Amniotic stem cell (primary cell): ENCODE measurements at places on chromosomes 5 and 9.
A peak's percentile ranks its signal among the peaks of the same experiment; 100 is the strongest.

- no peak for DNase-seq
Measured at GRCh38 chr9:78292026-78292425, 4.9 kb upstream of the PSAT1 start.

GRCh38 chr9:92294297-92294676, 790 bp upstream of the IARS1 start:
- no peak for DNase-seq

GRCh38 chr9:109098171-109098959, 21.4 kb downstream of the TMEM245 start:
- DNase-seq = no peak

- no peak for DNase-seq
Measured at GRCh38 chr5:63131626-63132285, 553.1 kb downstream of the LRRC70 start.

- DNase-seq = no peak
Measured at GRCh38 chr9:105510024-105510423, 47.9 kb upstream of the FKTN start.

GRCh38 chr9:126471084-126471624, 142.6 kb upstream of the LMX1B start:
- peak; percentile 13 for DNase-seq

GRCh38 chr5:179974246-179974945, 66.7 kb upstream of the TBC1D9B start:
- no peak for DNase-seq

DNA sequence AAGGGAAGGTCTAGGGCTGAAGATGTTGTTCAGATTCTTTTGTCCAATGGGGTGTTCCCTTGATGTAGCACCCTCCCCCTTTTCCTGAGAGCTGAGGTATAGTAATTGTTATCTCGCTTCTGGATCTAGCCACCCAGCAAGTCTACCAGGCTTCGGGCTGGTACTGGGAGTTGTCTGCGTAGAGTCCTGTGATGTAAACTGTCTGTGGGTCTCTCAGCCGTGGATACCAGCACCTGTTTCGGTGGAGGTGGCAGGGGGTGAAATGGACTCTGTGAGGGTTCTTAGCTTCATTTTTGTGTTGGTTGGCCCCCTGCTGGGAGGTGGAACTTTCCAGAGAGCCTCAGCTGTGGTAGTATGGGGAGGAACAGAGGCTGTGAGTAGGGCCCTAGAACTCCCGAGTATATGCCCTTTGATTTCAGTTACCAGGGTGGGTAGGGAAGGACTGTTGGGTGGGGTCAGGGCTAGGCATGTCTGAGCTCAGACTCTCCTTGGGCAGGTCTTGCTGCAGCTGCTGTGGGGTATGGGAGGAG, 25.2 kb upstream of the RIOK2 start:
- no peak for DNase-seq

GRCh38 chr9:94563548-94563947, 8.7 kb downstream of the PCAT7 start:
- DNase-seq = no peak

DNA sequence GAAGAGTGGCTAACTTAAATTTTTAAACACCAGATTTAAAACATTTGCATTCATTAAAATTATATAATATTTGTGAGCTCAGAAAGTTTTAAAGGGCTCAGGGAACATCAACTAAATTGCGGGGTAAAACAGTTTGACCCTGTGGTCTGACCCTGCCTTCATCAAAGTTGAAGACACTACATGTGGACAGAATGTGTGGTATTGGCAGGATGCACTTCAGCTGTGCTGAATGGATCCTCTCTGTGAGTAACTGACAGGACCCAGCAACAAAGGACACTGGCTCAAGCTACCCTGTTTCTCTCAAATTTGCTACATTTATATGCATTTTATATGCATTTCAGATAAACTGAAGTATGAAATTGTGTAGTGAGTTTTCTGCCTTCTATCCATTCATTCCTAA, 288.5 kb downstream of the ZNF608 start:
- DNase-seq = no peak

- no peak for DNase-seq
Measured at GRCh38 chr9:22143799-22144625, 134.9 kb upstream of the CDKN2B start.

GRCh38 chr5:6498968-6499367, 50.3 kb downstream of the UBE2QL1 start:
- DNase-seq = no peak

DNA sequence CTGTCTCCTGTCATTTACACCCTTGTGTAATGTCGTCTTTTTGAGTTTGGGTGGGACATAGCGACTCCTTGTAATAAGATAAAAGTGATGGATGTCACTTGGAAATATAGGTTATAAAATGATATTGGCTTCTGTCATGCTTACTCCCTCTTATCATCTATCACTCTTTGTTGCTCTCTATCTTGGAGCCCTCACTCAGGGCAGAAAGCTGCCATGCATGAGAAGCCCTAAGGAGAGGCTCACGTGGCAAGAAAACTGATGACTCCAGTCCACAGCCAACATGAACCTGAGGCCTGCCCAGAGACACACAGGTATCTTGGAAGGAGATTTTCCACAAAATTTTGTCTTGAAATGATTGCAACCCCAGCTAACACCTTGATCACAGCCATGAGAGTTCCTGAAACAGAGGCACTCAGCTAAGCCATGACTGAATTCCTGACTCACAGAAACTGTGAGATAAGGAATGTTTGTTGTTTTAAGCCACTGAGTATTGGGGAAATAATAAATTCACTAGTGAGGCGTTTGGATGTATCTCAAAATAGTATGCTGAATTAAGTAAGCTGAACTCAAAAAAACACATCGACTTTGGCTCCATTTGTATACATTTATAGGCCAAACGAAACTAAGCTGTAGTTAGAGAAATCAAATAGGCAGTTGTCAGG, 216.7 kb downstream of the CDH18 start:
- no peak for DNase-seq

- DNase-seq = no peak
Measured at GRCh38 chr5:123800640-123801039, 288.7 kb downstream of the CSNK1G3 start.

DNA sequence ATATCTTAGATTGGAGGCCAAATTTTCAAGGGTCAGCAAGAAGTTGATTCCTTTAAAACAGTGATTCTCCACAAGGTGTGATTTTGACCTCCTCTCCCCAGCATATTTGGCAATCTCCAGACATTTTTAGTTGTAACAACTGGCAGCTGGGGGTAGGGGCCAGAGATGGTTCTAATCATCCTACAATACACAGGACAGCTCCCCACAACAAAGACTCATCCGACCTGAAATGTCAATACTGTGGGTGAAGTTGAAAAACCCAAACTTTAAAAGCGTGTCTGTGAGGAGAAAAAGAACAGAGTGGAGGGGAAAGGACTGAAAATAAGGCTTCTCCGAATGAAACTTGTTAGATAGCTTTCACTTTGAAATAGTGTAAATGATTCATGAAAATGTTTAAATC, 10.0 kb upstream of the STRBP start:
- DNase-seq = no peak

GRCh38 chr5:108670591-108671289, 77.0 kb upstream of the FER start:
- no peak for DNase-seq

- DNase-seq = peak; percentile 54
Measured at GRCh38 chr5:172659909-172660628, 19.0 kb downstream of the NEURL1B start.

GRCh38 chr9:22119522-22120158, 110.5 kb upstream of the CDKN2B start:
- no peak for DNase-seq

GRCh38 chr5:68224509-68225187, 9.1 kb downstream of the PIK3R1 start:
- no peak for DNase-seq

DNA sequence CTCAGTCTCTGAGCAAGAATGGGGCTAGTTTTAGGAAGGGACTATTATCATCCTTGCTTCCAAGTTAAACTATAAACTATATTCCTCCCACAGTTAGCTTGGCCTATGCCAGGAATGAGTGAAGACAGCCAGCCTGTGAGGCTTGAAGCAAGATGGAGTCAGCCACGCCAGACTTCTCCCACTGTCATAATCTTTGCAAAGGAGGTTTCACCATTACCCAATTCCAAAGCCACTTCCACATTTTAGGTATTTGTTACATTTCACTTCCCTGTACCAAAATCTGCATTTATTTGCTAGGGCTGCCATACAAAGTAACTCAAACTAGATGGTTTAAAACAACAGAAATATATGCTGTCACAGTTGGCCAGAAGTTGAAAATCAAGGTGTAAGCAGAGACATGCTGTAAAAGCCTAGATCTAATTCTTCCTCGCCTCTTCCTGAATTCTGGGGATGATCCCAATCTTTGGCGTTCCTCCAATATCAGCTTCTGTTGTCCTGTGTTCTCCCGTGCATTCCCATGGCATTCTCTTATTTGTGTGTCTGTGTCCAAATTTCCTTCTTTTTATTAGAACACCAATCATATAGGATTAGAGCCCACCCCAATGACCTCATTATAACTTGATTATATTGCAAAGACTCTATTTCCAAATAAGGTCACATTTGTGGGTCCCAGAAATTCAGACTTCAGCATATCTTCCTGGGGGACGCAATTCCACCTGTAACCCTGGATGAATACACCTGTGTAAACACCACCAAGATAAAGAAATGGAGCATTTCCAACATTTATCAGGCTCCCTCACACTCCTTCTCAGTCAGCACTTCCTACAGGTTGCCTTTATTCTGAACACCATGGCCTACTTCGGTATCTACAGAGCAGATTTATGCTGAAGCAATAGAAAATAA, 126.8 kb downstream of the GCNT1 start:
- no peak for DNase-seq

- no peak for DNase-seq
Measured at GRCh38 chr5:80190960-80191359, 64.9 kb downstream of the SERINC5 start.

GRCh38 chr5:142175461-142176142, 67.0 kb downstream of the NDFIP1 start:
- DNase-seq = no peak

- DNase-seq = no peak
Measured at GRCh38 chr9:133437753-133438531, 15.8 kb downstream of the ADAMTS13 start.

DNA sequence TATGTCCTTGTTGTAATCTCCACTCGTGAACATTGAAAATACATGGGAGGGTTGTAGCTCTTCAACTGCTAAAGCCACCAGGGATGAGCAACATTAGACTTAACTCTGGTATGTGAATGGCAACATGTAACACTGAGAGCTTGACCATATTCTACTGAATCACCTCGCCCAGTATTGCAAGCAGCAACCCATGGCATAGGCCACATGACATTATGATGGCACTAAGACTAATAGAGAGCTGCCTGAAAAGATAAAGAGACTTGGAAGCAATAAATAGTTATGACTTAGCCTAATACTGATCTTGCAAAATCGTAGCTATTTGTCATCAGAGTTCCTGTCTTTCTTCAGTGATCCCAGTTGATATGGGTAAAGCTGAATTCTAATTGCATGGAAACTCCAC, 108.4 kb upstream of the NREP start:
- DNase-seq = no peak

- DNase-seq = peak; percentile 10
Measured at GRCh38 chr5:77167695-77168121, 42.8 kb upstream of the PDE8B start.

DNA sequence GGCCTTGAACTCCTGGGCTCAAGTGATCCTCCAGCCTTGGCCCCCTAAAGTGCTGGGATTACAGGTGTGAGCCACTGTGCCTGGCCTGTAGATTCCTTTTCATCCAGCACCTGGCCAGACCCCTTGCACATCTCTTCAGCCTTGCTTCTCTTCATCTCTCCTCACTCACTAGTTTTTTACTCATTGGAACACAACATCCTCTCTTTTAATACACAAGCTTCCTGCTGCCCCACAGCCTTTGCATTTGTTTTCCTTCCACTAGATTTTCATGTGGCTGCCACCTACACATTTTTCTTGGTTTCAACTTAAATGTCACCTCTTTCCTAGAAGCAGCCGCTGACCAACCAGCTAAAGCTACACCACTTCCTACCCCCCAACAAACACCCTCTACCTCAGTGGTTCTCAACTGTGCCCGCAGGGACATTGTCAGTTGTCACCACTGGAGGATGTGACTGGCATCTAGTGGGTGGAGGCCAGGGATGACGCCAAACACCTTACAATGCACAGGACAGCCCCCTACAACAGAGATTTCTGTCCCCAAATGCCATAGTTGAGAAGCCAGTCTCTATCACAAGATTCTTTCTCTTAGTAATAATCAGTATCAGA, 33.7 kb downstream of the HAVCR1 start:
- DNase-seq = no peak

GRCh38 chr5:178403351-178403750, 170.7 kb upstream of the PHYKPL start:
- no peak for DNase-seq

- DNase-seq = no peak
Measured at GRCh38 chr9:87436716-87437115, 61.0 kb upstream of the DAPK1 start.

DNA sequence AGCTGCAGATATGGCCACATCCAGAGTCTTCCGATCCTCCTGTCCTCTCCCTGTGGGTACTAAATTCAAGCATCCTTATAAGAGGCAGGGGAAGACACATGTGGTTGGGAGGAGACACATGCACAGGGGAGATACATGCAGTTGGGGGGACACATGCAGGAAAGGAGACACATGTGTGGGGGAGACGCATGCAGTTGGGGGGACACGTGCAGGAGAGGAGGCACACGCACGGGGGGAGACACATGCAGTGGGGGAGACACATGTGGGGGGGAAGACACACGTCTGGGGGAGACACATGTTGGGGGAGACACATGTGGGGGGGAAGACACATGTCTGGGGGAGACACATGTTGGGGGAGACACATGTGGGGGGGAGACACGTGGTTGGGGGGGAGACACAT, 21.2 kb upstream of the OLFM1 start:
- DNase-seq = no peak

GRCh38 chr5:120817044-120817985, 353.2 kb downstream of the PRR16 start:
- DNase-seq = peak; percentile 20

DNA sequence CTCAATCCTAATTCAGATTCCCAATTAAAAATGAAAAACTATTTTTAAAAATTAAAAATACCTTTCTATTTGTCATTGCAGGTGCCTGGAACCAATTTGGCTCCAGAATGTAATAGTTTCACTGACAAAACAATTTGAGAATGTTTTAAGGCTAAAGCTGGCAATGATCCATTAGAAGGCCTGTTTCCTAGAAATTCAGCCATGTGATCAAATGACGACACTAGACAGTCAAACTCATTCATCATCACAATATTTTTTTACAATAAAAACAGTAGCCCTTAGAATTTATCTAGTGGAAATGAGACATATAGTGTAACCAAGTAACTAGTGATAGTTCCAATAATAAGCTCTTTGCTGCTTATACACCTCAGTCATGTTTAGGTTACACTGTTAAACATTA, 75.4 kb upstream of the MAP3K1 start:
- DNase-seq = no peak

- DNase-seq = no peak
Measured at GRCh38 chr5:67515762-67516161, 319.2 kb upstream of the CD180 start.
